ENCODE measurements at places on chromosomes 16 and 17. TPM values are rescaled to one million over a fixed set of nuclear protein-coding genes. Genes with fewer than 3 reads are reported as not detected.

- H3K4me3 ChIP-seq, result no peak overlapping the region
- no peaks in the 10 kb centered on the region for H3K4me1 ChIP-seq
- H3K36me3 ChIP-seq, result no peaks in the 10 kb centered on the region
- no peak for DNase-seq
These were observed 71.0 kb downstream of the CDRT15 start for GRCh38 chr17:14165616-14166015.

DNA sequence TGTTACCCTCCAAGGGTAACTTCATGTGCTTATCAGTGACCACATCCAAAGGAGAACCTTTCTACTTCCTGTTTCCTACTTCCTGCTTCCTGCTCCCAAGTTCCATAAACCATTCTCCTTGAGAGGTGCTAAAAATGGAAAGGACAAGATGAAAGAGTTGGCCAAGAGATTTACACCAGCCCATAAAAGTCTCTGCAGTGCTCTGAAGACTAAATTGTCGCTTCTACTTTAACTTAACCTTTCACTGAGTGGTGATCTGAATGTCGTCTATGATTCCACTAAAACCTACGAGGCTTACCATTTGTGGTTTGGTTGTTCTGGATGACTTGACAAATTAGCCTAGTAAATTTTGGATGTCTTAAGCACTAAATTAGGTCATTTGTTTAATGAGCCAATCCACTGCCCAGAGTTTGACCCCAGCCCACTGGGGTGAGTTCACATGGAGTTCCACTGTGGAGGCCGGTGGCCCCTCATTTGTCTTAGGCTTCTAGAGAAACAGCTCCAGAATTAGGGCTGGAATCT, 333.1 kb downstream of the FOXL1 start:
- H3K27me3 ChIP-seq, result no peaks in the 10 kb centered on the region
- H3K4me1 ChIP-seq, result no peaks in the 10 kb centered on the region
- H3K36me3 ChIP-seq, result no peaks in the 10 kb centered on the region
- H3K4me3 ChIP-seq, result no peak overlapping the region
- DNase-seq, result no peak

GRCh38 chr17:76623271-76624146, 20.0 kb downstream of the ST6GALNAC1 start:
- H3K27me3 ChIP-seq, result no peaks in the 10 kb centered on the region
- no peaks in the 10 kb centered on the region for H3K36me3 ChIP-seq
- H3K4me3 ChIP-seq, result no peak overlapping the region
- H3K27ac ChIP-seq, result no peak overlapping the region

DNA sequence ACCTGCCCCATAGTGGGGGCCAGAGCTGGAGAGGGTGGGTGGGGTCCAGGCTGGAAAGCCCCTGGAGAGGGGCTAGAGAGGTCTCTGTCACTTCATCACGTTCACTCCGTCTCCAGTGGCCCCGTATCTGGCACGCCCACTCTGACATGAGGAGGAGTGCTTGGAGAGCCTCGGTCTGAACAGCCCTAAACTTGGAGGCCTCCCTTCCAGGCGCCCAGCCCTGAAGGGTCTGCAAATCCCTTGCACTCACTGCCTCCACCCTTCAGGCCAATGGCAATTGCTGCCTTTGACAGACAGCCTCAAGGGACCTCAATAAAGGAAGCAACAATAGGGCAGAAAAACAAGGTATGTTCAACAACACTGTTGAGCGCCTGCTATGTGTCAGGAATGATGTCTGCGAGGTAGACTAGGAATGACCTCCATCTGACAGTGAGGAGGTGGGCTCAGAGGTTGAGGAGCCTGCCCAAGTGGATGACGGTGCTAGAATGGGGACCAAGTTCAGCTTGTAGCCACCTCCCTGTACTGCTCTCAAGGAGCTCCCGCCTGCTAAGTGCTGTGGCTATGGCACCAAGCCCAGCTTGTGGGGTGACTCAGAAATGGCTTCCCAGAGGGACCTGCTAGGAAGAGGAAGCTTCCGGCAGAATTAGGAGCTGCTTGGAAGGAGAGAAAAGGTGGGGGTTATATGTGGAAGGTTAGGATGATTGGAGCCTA, 2.9 kb upstream of the EPX start:
- no peaks in the 10 kb centered on the region for H3K36me3 ChIP-seq
- DNase-seq, result no peak
- H3K27ac ChIP-seq, result no peak overlapping the region

GRCh38 chr17:16418685-16419068, 3.3 kb downstream of the TRPV2 start:
- H3K27me3 ChIP-seq, result no peaks in the 10 kb centered on the region
- H3K4me1 ChIP-seq, result peaks cover 42% of the 10 kb centered on the region
- H3K36me3 ChIP-seq, result peaks cover 23% of the 10 kb centered on the region
- DNase-seq, result no peak
- no peak overlapping the region for H3K4me3 ChIP-seq
- peak overlapping the region; percentile 94 for H3K27ac ChIP-seq

GRCh38 chr17:58525239-58525638, 10.8 kb upstream of the MTMR4 start:
- no peak overlapping the region for H3K4me3 ChIP-seq
- no peak for DNase-seq
- no peak overlapping the region for H3K27ac ChIP-seq
- no peaks in the 10 kb centered on the region for H3K36me3 ChIP-seq

DNA sequence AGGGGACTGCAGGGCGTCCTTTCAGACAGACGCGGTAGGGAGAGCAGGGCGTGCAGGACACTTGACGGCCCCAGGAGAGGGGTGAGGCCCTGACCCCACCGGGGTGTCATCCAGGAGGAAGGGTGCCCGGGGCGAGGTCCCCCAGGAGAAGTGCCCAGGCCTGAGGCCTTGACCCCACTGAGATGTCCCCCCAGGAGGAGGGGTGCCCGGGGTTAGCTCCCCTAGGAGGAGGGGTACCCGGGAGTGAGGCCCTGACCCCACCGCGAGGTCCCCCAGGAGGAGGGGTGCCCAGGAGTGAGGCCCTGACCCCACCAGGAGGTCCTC, 27.2 kb upstream of the METRNL start:
- H3K36me3 ChIP-seq, result no peaks in the 10 kb centered on the region
- peak overlapping the region; percentile 91 for H3K27ac ChIP-seq
- H3K4me1 ChIP-seq, result peaks cover 26% of the 10 kb centered on the region

DNA sequence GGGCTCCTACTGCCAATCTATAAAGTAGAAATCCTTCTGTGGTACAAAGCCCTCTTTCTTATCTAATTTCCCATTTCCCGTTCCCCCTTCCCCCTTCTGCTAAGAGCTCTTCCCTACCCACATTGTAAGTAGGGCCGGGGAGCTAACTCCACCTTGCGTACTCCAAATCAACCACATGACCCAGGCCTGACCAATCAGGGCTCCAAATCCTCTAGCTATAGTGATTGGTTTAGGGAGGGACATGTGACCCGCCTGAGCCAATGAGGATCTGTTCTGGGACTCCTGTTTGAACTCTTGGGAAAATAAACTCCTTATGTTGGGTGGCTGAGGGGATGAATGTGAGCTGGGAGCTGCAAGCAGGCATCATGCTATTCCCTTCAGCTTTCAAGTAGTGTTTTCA, 40.9 kb upstream of the MEOX1 start:
- no peaks in the 10 kb centered on the region for H3K36me3 ChIP-seq
- no peaks in the 10 kb centered on the region for H3K27me3 ChIP-seq
- H3K27ac ChIP-seq, result no peak overlapping the region
- peaks cover 4% of the 10 kb centered on the region for H3K4me1 ChIP-seq
- H3K4me3 ChIP-seq, result no peak overlapping the region

- no peaks in the 10 kb centered on the region for H3K36me3 ChIP-seq
- H3K27ac ChIP-seq, result no peak overlapping the region
- no peaks in the 10 kb centered on the region for H3K27me3 ChIP-seq
- DNase-seq, result no peak
These were observed 323.4 kb upstream of the KIF2B start for GRCh38 chr17:53499277-53499676.

DNA sequence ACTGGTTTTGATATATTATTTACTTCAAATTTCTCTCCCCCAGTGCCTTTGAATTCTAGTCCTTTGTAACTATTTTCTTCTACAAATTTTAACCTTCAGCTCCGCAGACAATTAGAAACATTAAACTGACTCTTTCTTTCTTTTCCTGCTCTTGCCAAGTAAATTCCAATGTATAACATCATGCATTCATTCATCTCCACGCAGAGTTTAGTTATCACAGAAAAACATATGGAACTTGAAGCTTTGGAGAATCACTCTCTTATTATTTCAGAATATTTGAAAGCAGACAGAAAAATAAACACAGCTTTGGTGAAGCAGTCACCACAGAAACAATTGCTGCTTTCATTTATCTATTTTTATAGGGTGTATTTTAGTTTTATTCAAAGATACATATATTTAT, 778.7 kb upstream of the CDH8 start:
- no peaks in the 10 kb centered on the region for H3K27me3 ChIP-seq
- H3K4me1 ChIP-seq, result no peaks in the 10 kb centered on the region
- no peak overlapping the region for H3K27ac ChIP-seq
- no peak overlapping the region for H3K4me3 ChIP-seq

GRCh38 chr16:62720651-62721050, 684.4 kb upstream of the CDH8 start:
- no peak for DNase-seq
- no peaks in the 10 kb centered on the region for H3K36me3 ChIP-seq
- H3K4me1 ChIP-seq, result no peaks in the 10 kb centered on the region
- no peak overlapping the region for H3K27ac ChIP-seq
- H3K27me3 ChIP-seq, result no peaks in the 10 kb centered on the region

- DNase-seq, result no peak
- no peak overlapping the region for H3K4me3 ChIP-seq
- H3K36me3 ChIP-seq, result no peaks in the 10 kb centered on the region
- no peaks in the 10 kb centered on the region for H3K27me3 ChIP-seq
- no peak overlapping the region for H3K27ac ChIP-seq
These were observed 39.7 kb upstream of the DNAJA2 start for GRCh38 chr16:47013172-47013571.

DNA sequence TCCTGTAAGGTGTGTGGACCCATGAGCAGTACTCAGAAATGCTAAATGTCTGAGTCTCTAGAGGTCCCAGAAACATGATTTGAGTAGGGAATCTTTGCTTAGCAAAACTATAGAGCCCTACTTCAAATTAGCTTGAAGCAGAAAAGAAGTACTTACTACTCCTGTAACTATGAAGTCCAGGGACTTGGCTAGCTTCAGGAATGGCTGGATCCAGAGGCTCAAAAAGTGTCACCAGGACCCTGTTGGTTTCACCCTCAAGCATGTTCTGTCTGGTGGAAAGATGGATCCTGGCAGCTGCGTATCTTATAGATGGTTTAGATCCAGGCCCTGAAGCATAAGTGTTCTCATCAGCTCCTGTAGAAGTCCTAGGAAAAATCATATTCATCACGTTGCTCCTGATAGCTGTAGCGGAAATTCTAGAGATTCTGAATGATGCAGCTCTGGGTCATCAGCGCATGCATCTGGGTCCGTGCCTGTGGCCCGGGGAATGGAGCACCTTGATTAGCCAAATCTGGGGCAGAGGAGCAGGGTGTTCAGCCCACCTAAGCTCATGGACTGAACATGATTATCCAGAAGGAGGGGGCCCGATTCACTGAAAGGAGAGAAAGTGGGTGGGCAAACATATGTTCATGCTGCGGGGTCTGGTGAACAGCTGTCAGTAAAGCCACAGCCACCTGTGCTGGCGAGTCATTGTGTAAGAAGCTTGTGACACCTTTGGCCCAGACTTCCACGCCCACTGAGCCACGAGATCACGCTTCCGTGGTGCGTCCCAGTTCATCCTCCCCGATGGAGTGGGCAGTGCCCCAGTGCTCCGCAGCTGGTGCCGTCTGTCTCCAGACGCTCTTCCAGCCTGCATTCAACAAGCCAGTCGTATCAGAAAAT, 260.6 kb downstream of the CPPED1 start:
- no peaks in the 10 kb centered on the region for H3K27me3 ChIP-seq
- peaks cover 6% of the 10 kb centered on the region for H3K4me1 ChIP-seq
- no peaks in the 10 kb centered on the region for H3K36me3 ChIP-seq
- H3K4me3 ChIP-seq, result no peak overlapping the region
- no peak for DNase-seq
- no peak overlapping the region for H3K27ac ChIP-seq

GRCh38 chr17:10631048-10631700, 25.9 kb downstream of the MYH3 start:
- H3K27me3 ChIP-seq, result no peaks in the 10 kb centered on the region
- H3K4me3 ChIP-seq, result no peak overlapping the region
- no peak overlapping the region for H3K27ac ChIP-seq
- no peaks in the 10 kb centered on the region for H3K36me3 ChIP-seq
- no peaks in the 10 kb centered on the region for H3K4me1 ChIP-seq
- DNase-seq, result no peak

DNA sequence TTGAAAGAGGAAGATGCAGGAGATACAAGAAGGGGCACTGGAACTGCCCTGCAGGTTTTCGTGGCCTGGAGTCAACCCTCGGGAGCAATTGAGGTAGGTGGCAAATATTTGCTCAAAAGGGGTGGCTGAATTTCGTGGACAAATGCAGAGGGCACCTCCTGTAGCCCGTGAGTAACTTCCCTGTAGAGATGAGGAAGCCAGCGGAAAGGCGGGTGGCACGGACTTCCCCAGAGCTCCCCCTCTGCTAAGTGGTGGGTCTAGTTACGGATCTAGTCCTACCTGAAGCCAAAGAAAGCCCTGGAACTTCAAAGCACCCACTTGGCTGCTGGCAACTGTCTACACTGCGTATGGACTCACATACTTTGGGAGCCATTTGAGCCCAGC, 1.0 kb upstream of the ATP2C2 start:
- H3K27ac ChIP-seq, result no peak overlapping the region
- H3K27me3 ChIP-seq, result no peaks in the 10 kb centered on the region
- no peaks in the 10 kb centered on the region for H3K36me3 ChIP-seq
- no peaks in the 10 kb centered on the region for H3K4me1 ChIP-seq

GRCh38 chr17:75764711-75765421, at the start of gene GALK1:
Gene GALK1, minus strand, starts transcription at chr17:75765192. Its CDS starts 56 bp downstream, at chr17:75765136.
- H3K36me3 ChIP-seq, result no peaks in the 10 kb centered on the region
- peaks cover 11% of the 10 kb centered on the region for H3K4me1 ChIP-seq
- H3K27ac ChIP-seq, result peak within 1 kb of the TSS; percentile 67
- DNase-seq, result peak; percentile 67

GRCh38 chr16:69319826-69320739, 8.9 kb downstream of the VPS4A start:
- no peaks in the 10 kb centered on the region for H3K4me1 ChIP-seq
- H3K27ac ChIP-seq, result no peak overlapping the region
- no peak for DNase-seq
- no peak overlapping the region for H3K4me3 ChIP-seq
- no peaks in the 10 kb centered on the region for H3K27me3 ChIP-seq

- DNase-seq, result no peak
- peaks cover 4% of the 10 kb centered on the region for H3K4me1 ChIP-seq
- no peak overlapping the region for H3K4me3 ChIP-seq
- H3K27ac ChIP-seq, result no peak overlapping the region
These were observed 12.5 kb downstream of the CDH13 start for GRCh38 chr16:82639263-82639662.

TBC1D3G gene
- total RNA-seq, result not detected

NEUROD2 gene
- total RNA-seq, result not detected

Data from naive thymus-derived CD4-positive, alpha-beta T cell (primary cell).